Fibroblast of skin of left quadriceps (primary cell): ENCODE measurements at places on chromosomes 5 and 9.

DNA sequence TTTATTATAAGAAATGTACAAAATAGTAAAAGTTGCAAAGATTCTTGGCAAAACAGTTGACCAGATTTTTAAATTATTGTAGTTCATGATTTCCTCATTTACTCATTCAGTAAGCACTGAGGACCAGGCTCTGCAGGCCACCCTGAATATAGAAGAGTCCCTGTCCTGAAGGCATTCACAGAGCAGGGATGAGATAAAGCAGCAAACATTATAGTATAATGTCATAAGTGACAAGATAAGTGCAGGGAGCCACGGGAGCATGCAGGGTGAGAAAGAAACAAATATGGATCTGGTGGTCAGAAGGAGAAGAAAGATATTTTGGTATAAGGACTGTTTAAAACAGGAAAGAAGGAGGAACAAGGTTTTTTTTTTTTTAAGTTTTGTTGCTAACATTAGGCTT lies 46.0 kb downstream of the PARP8 start:
- DNase-seq, result no peak

GRCh38 chr9:80516679-80517078 lies 944.9 kb downstream of the TLE4 start:
- DNase-seq, result no peak

DNA sequence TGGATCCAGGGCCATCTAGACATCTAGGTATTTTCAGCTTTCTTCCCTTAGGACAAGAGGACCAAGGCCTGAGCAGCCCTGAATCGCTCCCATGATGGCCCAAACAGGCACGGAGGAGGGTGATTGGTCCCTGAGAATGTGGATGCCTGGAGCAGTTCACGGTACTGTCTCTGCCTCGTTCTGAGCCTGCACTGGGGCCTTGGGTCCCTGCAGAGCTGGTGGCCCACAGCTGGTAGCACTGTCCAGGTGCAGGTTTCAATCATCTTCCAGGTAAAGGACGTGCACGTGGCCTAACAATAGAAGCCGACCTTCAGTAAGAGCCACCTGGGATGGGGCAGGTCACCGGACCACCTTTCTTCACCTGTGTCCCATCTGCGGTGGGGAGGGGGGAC lies 19.4 kb upstream of the FCN1 start:
- DNase-seq, result no peak

DNA sequence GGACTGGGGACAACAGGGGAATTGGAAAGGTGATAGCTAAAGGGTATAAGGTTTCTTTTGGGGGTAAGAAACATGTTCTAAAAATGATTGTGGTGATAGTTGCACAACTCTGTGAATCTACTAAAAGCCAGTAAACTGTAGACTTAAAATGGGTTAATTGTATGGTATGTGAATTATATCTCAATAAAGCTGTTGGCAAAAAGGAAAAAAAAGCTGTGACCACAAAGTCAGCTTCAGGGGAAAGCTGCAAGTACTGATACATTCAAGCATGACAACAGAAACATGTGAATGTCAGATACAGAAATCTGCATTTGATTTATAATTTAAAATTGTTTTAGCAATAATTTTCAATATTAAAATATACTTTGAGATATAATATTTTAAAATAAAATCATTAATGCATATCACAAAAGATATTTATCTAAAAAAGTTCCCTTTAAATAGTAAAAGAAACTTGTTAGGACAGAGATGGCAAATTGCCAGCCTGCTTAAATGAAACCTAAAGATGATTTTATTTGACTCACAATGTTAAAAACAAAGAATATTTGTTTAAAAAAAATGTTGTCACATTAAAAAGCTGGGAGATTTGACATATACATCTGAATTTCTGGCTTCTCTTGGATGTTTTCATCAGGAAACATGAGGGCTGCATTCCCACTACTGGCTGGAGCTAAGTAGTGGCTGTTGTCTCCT lies 66.0 kb downstream of the TBCA start:
- DNase-seq, result no peak

DNA sequence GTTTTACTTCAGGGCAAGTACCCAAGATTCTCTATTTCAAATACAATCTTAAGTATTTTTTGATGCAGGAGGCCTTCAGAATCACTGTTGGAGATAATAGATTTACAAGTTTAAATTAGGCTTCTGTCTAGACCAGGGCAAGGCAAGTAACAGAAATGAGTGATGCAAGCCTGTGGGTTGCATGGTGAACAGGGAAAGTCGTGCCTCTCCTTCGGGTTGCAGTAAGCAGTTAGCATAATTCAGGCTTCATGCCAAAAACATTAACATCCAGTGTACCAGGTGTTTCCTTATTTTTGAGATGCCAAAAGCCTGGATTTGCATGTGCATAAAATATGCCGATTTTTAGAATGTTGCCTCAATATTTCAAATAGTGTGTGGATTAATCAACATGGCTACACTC lies 369.0 kb downstream of the CAAP1 start:
- no peak for DNase-seq
